ENCODE measurements at places on chromosomes 2 and 18.
A peak's percentile ranks its signal among the peaks of the same experiment; 100 is the strongest.

DNA sequence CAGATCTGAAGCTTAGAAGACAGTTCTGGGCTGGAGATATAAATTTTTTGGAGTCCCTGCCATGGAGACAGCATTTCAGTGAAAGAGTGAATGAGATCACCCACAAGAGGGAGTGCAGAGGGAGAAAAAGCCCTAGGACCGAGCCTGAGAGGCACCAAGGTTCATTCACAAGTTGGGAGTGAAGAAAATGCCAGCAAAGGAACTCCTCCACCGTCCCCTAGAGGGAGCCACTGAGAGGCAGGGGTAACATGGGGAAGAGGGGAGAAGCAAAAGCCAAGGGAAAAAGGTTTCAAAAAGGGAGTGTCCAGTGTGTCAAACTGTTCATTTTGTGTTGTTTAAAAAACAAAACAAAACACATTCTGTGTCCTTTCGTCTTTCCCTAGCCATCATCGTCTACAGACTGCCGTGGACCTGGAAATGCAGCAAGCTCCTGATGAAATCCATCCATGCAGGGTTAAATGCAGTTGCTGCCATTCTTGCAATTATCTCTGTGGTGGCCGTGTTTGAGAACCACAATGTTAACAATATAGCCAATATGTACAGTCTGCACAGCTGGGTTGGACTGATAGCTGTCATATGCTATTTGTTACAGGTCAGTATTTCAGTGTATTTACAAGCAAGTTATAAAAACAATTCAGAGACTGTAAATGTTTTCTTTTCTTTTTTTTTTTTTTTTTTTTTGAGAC lies 19.1 kb downstream of the CYBRD1 start:
- DNase-seq = no peak

DNA sequence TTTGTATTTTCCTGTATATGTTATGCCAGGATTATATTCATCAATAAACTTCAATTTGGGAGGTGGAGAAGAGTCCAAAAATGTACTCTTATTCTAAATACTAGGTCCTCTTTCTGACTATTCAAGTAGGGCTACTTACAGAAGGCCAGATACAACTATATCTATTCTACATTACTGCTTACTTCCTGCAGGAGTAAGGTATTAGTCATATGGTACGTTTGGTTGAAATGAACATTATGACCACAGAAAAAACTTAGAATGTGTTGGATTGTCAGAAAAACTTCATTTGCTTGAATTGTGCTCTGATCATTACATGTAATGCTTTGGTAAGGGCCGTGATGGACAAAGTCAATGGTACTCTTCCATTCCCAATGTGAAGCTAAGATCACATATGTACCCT lies 35.0 kb downstream of the STAT4 start:
- DNase-seq = no peak

- DNase-seq = no peak
These were observed 1.5 kb downstream of the PELI1 start for GRCh38 chr2:64142741-64143168.

DNA sequence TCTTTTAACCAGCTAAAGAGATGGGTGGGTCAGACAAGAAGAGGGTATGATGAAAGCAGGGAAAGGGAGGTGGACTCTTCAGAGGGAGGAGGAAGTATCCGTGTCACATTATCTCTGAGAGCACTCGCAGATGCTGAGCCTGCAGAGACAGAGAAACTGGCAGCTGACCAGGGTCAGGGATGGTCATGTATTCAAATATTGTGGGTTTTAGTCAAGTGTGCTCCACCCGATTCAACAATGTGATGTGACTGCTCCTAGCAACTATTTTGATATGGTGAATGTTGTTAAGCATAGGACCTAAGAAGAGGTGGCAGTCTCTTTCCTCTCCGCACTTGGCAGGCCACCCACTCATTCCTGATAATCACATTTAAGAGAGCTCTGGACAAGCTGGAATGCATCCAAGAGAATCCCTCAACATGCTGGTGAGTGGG lies 1.3 kb upstream of the CLIP4 start:
- peak; percentile 84 for DNase-seq

DNA sequence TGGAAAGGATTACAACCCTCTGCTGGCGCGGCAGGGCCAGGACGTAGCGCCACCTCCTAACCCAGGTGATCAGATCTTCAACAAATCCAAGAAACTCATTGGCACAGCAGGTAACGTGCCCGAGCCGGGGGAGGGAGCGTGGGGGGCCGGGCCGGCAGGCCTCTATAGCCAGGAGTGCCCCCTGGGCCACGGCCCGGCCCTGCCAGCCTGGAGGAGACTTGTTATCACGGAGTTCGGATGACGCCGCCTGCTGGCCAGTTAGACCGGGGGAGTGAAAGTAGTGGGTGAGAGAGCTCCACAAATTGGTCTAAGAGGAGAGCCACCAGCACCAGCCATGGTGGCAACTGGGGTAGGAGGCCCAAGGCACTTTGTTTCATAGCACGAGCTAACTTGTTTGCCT lies 8.6 kb upstream of the TMEM214 start:
- no peak for DNase-seq

GRCh38 chr2:2645162-2645855 lies 314.2 kb upstream of the MYT1L start:
- no peak for DNase-seq

- no peak for DNase-seq
These were observed 6.2 kb downstream of the COLEC12 start for GRCh38 chr18:493986-494983.

DNA sequence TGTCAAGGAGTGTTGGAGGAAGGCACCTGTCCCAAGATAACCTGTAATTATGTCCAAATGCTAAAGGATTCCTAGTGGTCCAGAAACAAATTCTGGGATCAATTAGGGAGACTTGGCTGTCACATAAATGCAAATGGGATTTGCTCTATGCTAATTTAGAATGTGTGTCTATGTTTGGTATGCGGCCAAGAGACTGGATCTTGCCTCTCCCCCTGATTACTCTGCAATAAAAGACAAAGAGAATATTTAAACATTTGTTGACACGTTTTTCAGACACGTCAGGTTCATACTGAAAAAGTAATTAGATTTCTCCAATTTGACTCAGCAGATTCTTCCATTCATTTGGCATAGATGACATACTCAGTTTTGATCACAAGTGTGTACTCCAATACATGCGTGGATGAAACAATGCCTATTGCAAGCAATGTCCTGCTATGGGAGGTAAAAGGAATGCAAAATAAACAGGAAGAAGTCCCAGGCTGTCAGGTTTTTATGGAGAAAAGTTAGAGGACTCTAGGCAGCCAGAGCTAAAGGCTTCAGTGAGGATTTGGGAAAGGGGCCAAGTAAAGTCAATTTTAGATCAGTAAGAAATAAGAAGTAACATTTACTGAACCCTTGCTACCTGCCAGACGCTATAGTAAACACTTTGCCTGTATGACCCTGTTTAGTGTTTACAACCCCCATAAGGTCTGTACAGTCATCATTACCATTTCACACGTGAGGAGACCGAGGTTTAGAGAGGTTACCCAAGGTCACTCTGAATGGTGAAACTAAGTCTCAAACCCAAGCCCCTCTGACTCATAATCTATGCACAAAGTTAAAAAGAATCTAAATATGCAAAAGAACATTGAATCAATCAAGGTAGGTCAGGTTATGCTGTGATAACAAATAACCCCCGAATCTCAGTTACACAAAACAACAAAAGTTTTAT lies 7.8 kb downstream of the ANTXR1 start:
- no peak for DNase-seq

GRCh38 chr2:30147196-30147714 lies 448 bp downstream of the YPEL5 start:
- no peak for DNase-seq

GRCh38 chr2:4219101-4219500 lies 515.7 kb downstream of the DCDC2C start:
- no peak for DNase-seq

DNA sequence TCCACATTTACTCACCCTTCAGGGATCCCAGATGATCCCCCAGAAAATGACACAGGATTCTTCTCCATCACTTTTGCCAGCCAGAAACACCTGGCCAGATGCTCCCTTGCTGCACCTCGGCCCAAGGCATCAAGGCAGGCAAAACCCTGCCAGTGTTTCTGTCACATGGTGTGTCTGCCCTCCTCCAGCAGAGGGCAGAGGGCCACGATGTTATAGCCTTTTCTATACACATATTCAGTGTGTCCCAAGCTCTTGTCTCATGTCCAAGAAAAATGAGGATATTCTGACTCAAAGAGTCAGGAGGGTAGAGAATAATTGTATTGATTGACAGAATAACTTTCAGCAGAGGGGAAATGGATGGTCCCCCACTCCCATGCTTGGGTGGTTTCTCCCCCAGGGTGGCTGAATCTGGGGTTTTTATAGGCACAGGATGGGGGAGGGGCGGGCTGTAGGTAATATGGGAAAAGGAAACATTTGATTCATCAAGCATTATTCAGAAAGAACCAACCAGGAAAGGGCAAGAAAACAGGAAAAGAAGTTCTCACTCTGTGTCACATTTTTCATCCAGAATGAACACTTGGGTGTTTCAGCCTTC lies 933.9 kb downstream of the TRIB2 start:
- no peak for DNase-seq

DNA sequence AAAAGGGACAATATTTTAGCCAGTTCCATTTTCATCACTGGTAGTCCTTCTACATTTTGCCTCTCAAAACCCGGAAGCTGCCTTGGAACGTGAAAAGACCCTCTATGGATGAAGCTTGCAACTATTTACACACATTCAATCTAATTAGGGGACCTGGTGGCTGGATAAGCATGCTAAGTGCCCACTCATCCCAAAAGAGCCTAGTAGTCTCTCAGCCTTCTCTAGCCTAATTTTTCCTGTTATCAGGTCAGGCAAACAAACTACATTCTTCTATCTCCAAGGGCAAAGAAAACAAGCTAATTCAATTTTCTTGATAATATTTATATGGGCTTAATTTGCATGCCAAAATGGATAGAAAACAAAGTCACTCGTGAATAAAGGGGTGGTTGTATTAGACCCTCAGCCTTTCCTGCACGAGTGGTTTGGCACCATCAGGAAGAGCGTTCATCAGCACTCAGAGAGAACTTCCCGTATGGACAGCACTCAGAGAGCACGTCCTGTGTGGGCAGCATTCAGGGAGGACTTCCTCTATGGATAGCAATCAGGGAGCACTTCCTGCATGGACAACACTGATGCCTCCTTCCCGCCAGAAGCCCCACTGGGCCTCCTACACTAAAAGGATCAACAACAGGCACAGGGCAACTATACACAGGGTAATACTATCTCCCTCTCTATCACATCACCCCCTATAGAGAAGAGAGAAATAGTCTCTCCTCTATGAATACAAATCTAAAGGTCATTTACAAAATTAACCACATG lies 122.2 kb downstream of the RBMS1 start:
- DNase-seq = no peak

All from Panc1 (cell line).